ENCODE measurements at places on chromosomes 7 and 10. TPM values are rescaled to one million over a fixed set of nuclear protein-coding genes. Genes with fewer than 3 reads are reported as not detected.
A peak's percentile ranks its signal among the peaks of the same experiment; 100 is the strongest.

BEND7 gene
- polyA plus RNA-seq, result 6.2 TPM

CEP41 gene
- polyA plus RNA-seq, result 24.5 TPM

DENND11 gene
- polyA plus RNA-seq, result 2.4 TPM

DNA sequence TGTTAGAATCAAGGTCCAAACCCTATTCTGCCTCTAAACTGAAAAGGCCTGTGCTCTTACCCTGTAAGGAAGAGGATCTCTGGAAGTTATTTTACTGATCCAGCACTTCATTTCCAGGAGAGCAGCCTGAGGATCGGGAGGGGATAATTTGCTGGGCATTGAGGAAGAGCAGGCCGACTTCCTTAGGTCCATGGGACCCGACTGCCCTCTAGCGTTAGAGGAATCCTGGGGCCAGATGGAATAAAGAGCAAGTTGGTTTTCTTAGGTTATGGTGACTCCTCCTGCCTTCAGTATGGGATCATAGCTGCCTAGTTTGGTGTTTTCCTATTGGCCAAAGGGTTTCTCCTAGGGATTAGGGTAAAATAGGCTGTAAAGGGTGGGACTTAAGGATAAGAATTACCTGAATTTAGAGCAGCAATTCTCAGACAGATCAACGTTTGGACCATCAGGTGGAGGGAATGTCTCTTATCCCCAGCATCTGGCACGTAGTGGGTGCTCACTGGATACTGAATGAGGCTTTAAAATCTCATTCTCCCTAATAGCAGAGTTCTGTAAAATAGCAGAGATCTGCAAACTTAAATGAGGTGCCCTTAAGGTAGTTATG, 40.0 kb upstream of the SORBS1 start:
- peak; percentile 80 for DNase-seq

DNA sequence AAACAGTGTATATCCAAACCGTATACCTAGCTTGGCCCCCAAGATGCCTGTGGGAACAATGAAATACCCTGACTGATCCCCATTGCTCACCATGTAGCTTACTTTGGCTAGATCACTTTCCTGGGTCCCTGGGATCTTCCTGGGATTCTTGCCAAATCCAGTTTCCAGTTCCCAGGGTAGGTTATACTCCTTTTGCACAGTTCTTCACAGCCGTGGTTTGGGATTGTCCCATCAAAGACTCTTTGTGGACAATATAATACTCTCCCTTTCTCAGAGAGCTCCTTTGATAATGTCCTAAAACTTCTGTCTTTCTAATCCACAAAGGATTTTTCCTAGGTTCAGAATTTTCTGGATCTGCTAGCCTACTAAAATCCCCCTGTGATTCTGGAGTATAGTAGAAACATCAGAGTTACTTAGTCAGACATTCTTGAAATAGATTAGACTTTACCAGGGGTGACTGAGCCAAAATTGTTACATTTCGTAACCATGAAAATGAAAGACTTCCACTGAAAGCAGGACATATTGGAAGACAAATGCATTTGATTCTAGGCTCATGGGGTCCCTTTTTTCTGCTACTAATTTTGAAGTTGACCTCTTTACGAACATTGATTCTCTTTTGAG, 388.3 kb upstream of the ETV1 start:
- DNase-seq, result peak; percentile 56
